CD4-positive, alpha-beta T cell treated with Interleukin-6 at 100 ng/mL for 8 hours (primary cell): ENCODE measurements at places on chromosomes 1 and 21.

- DNase-seq, result peak; percentile 57
Observed at GRCh38 chr1:39799770-39800470, 11.3 kb upstream of the BMP8B start.

DNA sequence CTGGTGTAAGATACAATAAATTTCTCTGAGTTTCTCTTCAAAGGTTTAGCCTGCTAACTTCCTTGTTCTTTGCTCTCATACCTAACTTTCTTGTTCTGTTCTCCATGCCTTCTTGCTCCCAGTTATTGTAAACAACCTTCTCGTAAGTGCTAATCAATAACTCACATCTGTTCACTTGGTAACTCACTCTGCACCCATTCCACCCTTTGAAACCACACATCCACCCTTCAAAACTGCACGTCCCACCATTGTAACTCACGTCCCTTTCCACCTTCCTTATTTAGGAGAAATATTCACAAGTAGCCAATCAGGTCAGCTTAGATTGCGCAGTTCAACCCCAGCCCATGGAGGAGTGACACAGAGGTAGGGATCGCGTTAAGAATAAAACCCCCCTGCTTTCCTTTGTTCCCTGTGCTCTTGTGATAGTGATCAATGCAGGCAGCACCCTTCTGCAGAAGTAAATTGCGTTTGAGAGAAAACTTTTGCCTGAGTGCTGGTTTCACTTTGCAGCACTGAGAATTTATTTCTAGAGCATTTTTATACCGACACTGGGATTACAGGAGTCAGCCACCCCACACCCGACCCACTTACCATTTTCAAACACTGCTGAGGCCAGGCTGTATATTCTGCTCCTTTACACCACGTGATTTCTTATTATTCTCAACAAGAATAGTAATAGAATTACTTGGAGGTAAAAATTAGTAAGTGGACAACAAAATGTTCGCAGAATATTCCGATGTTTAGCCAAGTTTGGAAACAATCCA lies 789.2 kb upstream of the RGS18 start:
- DNase-seq, result no peak

DNA sequence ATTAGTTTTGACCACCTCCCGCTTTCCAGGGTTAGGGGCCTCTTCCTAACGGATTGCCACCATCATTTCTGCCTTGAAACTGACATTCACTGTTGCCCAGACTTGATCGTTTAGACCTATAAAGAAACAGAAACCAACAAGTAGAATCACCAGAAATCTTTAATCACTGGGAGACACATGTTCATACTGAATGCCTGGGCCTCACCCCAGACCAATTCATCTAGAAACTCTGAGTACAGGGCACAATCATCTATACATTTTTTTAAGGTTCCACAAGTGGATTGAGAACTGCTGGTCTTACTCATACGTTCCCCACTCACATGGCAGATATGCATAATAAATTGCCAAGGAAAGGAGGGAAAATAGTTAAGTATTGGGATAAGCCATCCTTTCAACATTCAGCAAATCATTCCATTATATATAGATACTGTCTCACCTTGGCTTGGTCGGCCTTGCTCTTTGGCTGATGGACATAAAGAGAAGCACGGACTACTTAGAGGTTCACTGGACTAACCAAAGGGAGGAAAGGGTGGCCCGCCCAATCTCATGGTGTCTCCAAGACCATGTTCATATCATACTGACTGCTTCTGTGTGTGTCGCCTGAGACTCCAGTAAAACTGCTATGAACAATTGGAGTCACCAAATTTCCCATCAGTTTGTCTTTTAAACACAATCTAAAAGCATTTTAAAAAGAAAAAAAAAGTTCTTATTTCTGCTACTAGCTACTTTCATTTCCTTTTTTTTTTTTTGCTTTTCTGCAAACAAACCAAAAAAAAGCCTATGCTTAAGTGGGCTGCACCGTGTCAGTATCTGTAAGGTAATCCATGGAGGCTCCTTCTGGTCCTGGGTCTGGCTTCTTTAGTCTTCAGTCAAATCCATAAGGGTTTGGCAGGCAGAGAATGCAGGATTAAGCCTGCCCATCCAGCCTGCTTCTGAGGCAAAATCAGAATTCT lies 9.4 kb upstream of the TARBP1 start:
- no peak for DNase-seq

DNA sequence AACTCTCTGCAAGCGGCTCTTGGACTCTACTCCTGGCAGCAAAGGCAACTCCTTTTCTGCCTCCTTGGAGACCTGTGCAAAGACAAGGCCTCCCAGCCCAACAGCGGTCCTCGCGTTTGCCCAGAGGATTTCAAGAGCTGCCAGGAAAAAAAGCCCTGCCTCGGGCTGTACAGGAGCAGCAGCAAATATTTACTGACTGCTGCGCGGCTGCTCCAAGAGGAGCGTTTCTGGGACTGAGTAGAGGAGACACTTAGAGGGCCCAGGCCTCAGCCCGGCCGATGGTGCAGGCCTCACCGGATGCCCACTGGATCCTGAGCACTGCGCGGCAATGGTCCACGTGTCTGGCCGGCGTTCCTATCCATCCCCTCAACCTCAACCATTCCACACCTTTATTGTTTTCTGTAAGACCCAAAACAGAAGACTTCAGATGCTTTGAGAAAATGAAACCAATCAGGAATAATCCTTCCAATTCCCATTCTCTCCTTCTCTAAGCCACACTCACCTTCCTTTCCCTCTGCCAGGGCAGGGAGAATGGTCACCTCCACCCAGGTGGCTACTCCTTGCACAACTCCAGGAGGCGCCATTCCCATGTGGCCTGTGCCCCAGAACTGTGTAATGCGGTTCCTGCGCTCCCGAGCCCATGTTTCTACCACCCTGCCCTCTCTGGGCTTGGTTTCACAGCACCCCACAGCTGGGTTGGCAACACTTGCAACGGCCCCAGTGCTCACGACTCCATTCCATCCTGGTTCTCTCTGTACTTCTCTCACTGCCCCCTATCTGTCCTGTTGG lies 215.8 kb downstream of the TRABD2B start:
- DNase-seq, result no peak

DNA sequence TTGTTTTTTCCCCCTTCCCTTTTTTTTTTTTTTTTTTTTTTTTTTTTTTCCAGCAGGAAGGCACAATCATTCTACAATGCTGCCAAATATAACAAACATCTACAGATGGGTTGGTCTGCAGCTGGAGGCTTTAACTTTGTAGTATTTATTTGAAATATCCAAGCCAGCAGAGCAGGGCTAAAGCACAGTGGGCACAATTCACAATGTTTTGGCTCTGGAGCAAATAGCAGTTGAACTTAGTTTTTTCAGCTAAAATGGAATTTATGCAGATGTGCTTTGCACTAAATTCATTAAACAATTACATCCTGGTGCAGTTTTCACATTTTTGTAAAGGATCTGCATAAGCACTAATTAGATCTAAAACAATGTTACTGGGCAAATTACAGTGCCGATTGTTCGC lies 39.8 kb upstream of the ZBTB18 start:
- DNase-seq, result no peak

DNA sequence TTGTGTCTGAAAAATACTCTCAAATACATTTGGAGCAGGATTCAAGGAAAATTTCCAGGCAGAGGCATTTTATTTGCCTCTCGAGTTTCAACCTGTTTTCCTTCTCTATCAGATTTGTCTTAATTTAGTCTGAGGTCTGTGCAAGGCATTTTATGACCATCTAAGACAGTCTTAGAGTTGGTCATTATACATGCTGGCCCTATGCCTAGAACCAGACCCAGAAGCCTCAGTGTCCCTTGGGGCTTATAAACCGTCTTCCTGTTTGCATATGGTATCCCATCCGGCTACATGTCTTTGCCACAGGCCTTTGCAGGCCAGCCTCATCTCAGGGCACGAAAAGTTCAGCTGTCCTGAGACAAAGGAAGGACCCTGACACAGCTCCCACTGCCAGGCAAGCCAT lies 346.1 kb downstream of the SIPA1L2 start:
- DNase-seq, result no peak

DNA sequence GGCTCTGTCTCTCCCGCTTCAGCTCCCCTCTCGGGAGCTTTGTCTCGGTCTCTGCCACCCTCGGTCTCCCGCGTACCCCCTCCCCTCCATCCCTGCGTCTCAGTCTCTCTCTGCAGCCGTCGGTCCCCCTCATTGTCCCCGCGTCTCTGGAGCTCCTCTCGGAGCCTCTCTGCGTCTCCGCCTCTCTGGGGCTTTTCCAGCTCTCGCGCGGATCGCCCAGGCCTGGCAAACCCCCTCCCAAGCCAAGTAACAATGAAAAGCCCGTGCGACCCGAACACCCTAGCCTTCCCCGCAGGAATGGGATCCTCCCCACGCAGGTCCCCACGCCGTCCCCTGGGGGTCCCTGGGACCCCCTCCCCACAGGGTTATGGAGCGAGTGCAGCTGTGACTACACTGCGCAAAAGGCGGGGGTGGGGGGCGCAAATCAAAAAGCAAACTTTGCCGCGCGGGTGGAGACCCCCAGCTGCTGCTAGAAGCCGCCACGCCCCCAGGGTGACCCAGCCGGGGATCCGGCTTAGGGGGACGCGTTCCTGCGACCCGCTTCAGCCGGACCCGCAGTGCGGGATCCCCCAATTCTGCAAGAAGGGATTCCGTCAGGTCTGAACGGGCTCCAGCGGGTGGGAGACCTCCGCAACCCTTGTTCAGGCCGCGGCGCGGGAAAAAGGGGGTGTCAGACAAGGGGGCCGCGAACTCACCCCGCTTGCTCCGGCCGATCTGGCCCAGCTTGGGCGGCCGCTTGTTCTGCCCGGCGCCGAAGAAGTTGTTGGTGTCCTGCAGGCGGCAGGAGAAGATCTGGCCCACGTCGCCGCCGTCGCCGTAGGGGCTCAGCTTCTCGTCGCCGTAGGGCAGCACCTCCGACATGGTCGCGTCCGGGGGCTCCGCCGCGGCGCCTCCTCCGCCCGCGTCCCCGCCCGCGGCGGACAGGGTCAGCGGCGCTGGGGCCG lies 1.2 kb downstream of the CAMK2N1 start:
- DNase-seq, result no peak

DNA sequence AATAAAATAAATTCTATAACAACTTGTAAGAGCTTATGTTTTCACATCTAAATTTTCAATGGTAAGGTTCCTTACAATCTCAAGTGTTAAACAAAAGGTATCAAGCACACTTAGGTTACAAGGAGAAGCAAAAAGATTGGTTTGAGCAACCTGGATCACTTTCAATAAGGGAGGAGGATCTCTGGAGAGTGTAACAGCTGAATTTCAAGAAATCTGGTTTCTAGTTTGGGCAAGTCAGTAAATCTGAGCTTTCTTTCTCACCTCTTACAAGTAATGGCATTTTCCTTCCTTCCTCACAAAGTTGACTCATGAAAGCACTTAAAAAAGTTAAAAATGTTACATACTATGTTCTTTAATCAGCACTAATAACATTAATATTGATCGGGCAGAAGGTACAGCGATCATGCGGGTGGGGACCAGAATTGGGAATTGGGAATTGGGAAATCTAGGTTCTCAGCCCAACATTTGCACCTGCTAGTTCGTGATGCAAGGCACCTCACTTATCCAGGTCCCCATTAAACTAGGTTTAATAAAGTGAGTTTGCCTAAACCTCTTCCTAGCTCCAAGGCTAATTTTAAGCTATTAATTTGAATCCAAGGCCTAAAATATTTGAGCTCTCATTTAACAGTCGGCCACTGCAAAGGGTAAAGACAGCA lies 3.1 kb downstream of the NUCKS1 start:
- DNase-seq, result no peak

DNA sequence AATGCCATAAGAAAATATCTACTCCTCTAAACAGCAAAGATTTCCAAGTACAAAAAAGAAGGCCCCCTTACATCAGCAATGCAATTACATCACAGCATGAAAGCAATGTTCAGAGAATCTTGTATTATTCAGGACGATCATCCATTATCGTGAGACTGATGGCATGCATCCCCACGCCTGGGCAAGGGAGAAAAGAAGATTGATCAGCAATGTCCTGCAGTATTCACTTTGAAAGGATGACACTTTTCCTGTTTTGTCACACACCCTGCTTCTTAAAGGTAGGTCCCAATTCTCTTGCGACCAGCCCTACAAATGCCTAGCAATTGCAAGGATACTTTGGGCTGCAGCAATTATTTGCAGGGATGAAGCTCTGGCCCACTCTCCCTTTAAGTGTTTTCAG lies 108.7 kb downstream of the TOMM20 start:
- no peak for DNase-seq

DNA sequence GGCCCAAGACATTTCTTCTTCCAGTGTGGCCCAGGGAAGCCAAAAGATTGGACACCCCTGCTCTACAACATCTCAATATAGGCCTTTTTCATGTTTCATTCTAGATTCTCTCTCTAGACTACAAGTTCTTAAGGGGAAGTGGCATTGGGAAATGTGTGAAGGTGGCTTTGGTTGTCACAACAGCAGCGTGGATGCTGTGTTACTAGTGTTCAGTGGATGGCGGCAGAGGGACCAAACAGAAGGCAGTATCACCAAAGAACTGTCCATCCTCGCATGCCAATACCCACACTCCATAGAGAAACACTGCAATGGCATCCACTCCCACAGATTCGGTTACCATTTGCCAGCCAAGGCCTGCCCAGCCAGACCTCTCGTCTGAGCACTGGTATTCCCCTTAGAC lies 24.3 kb upstream of the IFNAR2 start:
- no peak for DNase-seq

DNA sequence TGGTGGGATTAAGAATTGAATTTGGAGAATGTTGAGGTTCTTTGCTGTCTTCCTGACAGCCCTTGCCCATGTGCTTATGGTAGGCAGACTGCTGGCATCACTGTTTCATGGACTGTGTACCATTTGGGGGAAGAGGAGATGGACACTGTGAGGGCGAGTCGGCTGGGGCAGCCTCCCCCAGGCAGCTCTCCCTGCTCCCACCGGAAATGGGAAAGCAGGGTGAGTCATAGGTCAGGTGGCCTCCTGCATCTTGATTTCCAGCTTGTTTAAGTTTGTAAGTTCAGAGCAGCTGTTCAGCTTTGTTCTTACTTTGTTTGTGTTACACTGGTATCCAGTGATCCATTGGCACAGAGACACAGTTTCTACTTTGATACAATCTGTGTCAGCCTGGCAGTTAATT lies 87.2 kb upstream of the CNIH3 start:
- no peak for DNase-seq

GRCh38 chr1:172704001-172704400 lies 45.1 kb downstream of the FASLG start:
- peak; percentile 26 for DNase-seq

DNA sequence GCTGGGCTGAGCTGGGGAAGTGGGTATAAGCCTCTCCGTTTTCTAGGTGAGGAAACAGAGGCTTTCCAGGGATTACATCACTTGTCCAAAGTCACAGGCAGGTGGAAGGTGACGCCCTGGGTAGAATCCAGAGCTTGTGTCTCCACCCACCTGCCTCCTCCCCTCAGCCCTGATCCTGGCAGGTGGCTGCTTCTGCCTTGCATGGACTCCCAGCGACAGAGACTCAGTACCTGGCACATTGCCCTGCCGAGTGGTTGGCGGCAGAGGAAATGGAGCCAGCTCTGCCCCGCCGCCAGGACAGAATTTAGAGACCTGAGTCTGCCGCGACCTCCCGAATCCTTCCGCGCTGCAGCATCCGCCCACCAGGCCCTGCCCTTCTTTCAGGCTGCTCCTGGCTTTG lies 2.1 kb downstream of the PLA2G2E start:
- no peak for DNase-seq

DNA sequence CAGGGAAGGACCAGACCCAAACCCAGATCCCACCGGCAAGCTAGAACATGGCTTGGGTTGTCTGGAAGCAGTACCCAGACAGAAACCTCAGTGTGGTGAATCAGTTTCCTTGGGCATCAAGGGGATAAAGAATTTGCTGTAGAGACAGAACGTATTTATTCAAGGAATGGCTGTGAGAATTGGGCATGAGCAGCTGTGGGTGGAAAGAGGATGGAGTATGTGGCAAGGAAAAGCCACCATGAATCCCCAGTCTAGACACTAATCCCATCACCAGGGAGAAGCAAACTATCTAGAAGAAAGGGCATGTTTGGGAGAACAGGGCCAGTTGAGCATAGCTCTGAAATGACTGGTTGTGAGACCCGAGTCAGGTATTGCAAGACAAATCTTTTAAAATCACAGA lies 109.2 kb downstream of the TOMM20 start:
- DNase-seq, result no peak
